ENCODE measurements at places on chromosomes 7 and 10.

- no peak for DNase-seq
Measured at GRCh38 chr10:8052956-8053445, 1.5 kb upstream of the GATA3 start.

- DNase-seq = no peak
Measured at GRCh38 chr7:6164491-6164890, 107.9 kb downstream of the CYTH3 start.

GRCh38 chr10:12499076-12499986, 150.0 kb downstream of the CAMK1D start:
- no peak for DNase-seq

- DNase-seq = no peak
Measured at GRCh38 chr7:45574416-45574668, 174 bp downstream of the ADCY1 start.

- no peak for DNase-seq
Measured at GRCh38 chr10:22657566-22658225, 56.7 kb downstream of the PIP4K2A start.

GRCh38 chr7:107384025-107384424, 85.8 kb upstream of the GPR22 start:
- DNase-seq = no peak

GRCh38 chr7:102125127-102125596, 161.5 kb upstream of the SH2B2 start:
- DNase-seq = no peak

- DNase-seq = no peak
Measured at GRCh38 chr10:117531371-117532002, 11.1 kb upstream of the EMX2 start.
